ENCODE measurements at places on chromosomes 13 and 19.

GRCh38 chr13:77861741-77862140 is 56.9 kb downstream of the EDNRB start:
- DNase-seq: no peak

GRCh38 chr13:39970177-39970846 is 314.9 kb downstream of the COG6 start:
- DNase-seq: no peak

DNA sequence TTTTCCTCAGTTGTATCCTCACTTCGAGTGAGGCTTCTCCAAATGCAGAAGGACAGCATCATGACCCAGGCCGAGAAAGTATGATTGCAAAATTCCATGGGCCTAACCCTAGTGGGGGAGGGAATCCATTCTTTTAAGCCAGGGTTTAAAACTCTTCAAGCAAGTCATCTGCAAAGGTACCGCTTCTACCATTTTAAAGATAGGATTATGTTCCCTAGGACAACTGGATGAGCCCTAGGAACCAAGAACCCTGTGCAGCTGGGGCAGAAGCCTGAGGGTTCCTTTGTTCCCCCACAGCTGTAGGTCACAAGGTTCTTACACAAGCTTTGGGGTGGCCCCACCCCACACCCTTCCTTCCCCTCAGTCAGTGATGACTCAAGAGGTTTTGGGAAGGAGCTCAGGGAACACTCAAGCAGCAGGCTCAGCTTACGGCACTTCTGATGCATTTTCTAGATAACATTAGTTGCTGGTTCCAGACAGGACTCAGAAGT is 13.5 kb downstream of the ARL11 start:
- DNase-seq: no peak

DNA sequence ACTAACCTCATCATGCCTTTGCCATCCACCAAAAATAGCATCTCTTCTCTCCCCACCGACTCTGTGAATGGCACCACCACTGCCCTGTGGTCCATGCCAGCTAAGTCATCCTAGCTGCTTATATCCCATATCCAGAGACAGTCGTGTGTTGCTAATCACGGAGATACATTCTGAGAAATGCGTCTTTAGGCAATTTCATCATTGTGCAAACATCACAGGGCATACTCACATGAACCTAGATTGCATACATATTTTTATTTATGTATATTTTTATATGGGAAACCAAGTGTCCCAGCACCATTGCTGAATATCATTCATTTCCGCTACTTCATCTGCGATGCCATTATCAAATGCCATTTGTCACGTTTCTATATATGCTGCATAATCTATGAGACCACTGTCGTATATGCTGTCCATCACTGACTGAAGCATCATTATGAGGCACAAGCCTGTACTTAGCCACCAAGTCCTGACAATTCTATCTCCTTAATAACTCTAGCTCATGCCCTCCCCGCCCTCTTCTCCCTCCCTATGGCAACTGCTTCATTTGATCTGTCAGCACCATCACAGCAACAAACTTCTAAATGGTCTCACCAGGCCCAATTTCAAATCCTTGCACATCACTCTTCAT is 104.2 kb downstream of the HSPH1 start:
- no peak for DNase-seq

GRCh38 chr13:100154842-100155416 is 66.0 kb downstream of the PCCA start:
- no peak for DNase-seq

- DNase-seq: no peak
These were observed 315.9 kb downstream of the SLC7A1 start for GRCh38 chr13:29279356-29280254.

- DNase-seq: no peak
These were observed 53.1 kb downstream of the ZNF254 start for GRCh38 chr19:24140099-24140498.

GRCh38 chr13:52949742-52950141 is 78.9 kb upstream of the OLFM4 start:
- DNase-seq: no peak

DNA sequence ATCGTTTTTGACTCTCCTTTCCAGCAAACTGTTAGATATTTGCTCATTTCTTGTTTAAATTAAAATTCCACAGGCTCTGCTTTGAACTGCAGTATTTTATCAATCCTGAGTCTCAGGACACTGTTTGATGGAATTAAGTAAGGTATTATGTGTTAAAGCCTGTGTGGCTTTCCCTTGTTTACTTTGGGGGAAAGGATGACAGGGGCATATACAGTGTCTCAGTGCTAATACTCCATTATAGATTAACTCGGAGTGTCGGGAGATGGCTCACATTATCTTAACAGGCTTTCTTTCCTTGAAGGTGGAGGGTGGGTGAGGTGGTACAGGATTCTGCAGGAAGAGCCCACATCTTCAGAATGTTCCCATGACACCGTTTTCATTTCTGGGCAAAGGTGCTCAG is 84.7 kb downstream of the SHISA2 start:
- DNase-seq: no peak

- no peak for DNase-seq
These were observed 43.3 kb downstream of the DZIP1 start for GRCh38 chr13:95601216-95601615.

DNA sequence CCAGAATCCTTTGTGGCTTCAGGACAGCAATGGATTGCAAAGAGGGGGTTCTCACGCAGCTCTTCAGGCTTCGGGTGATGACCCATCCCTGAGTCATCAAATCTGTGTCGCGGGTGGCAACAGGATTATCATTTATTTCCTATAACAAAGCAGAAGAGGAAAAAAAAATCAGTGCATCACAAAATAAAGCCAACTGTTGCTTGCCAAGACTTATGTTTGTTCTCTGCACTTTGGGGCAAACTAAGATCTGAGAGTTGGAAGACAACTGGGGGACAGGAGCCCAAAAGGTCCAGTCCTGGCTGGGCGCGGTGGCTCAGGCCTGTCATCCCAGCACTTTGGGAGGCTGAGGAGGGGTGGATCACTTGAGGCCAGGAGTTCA is 6.4 kb downstream of the GNA15 start:
- DNase-seq: peak; percentile 48

DNA sequence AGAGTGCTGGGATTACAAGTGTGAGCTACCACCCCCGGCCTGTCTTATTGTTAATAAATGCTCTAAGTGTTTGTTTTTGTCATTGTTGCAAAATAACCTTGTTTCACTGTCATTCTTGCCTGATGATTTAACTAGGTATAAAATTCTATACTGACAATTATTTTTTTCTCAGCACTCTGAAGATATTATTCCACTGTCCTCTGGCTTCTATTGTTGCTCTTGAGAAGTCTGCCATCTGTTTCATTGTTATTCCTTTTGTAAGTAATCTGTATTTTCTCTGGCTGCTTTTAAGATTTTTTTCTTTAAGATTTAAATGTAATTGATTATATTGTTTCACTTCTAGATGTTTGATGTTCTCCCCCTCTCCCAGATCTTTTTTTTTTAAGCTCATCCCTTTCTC is 17.6 kb downstream of the ZNF420 start:
- no peak for DNase-seq

DNA sequence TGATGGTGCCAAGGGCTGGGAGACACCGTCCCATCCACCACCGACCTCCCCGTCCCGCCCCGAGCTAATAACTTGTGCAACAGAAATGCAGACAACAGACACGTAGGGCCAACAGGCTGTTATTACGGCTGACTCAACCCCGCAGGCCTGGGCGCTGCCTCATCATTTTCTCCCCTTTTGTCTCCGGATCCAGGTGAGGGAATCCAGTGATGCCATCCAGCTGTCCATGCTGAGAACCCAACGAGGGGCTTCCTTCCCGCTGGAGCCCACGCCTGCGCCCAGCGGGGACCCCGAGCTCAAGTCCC is 6.4 kb upstream of the DIRAS1 start:
- no peak for DNase-seq

DNA sequence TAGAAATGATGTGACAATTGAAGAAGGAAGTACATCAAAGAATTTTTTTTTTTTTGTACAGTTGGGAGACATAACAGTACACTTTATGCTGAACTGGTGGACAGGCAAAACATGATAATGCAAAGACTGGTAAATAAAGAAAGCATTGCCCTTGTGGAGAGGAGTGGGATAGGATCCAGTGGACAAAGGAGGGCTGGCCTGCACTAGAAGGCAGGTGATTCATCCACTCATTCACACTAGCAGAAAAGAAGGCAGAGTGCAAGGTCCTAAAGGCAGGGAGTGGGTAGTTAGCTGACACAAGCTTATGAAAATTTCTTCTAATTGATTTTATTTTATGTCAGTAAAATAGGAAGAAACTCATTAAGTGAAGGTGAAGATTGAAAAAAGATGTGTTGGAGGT is 17.6 kb upstream of the NALCN start:
- DNase-seq: no peak

DNA sequence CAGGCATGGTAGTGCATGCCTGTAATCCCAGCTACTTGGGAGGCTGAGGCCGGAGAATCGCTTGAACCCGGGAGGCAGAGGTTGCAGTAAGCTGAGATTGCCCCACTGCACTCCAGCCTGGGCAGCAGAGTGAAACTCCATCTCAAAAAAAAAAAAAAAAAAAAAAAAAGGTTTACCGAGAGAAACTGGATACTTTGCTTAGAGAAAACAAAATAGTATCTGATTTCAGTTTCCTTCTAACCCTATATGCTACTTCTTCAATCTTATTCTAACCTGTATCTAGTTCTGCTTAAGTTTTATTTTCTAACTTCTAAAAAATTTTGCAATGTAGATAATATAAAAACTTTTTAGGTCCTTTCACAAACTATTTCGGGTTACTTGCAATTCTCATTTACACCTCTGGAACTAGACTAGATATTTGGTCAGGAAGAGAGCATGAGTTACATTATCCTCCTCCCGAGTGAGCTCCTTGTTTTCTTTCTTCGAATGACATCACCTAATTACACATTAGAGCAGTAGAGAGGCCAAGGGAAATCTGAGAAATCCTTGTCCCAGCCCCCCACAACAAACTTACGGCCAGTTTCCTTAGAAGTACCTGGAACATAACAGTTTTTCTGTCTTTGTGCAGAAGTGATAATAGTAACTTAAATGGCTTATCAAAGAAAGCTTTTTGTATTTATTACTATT is 128.9 kb downstream of the B3GLCT start:
- DNase-seq: no peak

- no peak for DNase-seq
These were observed 164.5 kb downstream of the URI1 start for GRCh38 chr19:30106417-30107095.

DNA sequence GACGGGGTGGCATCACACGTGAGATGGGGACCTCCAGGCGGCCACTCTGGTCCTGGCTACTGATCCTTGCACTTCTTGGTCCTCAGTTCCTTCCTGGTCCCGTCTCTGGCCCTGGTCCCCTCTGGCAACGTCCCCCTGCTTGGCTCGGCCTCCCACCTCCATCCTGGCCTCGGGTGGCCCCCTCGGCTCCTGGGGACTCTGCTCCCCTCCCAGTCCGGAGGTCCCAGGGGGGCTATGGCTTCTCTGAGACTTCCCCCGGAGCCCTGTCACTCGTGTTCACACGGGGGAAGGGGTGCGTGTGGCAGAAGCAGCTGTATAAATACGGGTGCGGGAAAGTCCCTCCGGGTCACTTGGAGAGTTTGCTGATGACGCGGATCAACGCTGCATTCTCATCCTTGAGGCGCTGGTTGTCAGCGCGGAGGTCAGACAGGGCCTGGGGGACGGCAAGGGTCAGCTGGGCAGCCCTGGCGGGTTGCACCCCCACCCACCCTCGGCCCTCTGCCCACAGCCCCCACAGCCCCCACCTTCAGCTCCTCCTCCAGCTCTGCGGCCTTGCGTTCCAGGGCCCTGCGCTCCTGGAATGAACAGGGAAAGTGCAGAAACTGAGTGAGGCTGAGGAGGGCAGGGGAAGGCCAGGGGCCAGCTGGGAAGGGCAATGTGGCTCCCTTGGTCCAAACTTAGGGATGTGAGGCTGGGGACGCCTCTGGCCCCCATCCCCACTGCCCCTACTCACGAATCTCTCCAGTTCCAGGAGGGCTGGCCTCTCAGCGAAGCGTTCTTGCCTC is 15.6 kb downstream of the EPS8L1 start:
- DNase-seq: no peak

GRCh38 chr19:13128583-13128982 is 10.5 kb downstream of the NACC1 start:
- DNase-seq: no peak

DNA sequence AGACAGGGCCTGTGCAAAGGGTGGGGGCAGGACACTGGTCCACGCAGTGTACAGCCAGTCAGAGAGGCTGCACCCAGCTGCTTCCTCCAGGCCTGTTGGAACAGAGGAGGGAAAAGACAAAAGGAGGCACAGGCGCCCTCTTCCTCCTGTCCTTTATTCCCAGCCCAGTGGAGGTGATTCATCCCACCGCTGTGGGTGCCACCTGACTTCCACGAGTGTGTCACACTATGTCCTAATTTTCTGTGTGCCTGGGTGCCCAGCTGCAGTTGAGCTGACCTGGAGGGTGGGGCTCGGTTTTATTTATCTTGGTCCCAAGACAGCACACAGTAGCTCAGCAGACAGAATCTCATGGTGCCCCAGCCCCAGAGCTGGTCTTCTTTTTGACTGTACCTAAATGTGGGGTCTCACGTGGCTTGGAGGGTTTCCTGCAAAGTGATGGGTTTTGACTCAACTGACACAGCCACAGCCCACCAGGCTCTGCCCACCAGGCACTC is 9.0 kb downstream of the EPS15L1 start:
- DNase-seq: no peak

DNA sequence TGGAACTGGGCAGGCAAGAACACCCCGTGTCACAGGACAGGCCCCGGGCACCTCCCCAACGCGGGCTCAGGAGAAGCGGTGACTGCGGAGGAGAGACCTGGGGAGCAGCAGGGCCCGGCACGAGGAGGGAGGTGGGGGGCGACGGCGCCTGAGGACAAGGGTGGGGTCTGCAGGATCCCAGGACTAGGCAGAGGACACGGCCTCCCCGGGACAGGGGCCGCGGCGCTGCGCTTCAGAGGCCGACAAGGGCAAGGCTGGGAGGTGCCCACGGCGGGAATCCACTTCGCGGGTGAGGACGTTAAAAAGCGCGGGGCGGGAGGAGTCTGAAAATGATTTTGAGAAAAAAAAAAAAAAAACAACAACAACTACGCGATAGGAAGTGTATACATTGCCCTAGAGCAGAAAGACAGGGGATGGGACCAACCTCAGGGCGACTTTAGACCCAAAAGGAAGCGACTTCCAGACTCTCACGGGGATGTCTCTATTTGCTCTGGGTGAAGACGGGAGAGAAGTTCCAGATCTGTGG is 44.9 kb downstream of the ZNF611 start:
- DNase-seq: peak; percentile 4

GRCh38 chr13:101390461-101390860 is 25.8 kb downstream of the NALCN start:
- DNase-seq: no peak

DNA sequence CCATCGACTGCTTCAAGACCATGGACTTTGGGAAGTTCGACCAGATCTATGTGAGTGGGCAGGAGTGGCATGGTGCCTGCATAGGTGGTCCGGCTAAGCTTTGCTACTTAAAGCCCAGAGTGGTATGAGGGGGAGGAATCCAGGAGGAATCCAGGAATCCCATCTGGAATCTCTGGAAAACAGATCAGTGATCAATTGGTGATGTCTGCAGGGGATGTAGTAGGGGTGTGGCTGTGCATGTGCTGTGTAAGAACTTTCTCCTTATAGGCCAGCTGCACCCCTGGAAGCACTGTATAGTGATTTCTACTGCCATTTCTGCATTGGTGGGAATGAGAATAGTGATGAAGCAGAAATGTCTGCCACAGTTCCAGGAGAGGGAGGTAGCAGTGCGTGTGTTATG is 23.6 kb downstream of the PNPLA6 start:
- no peak for DNase-seq
